ENCODE measurements at places on chromosomes 13 and 19. TPM values are rescaled to one million over a fixed set of nuclear protein-coding genes. Genes with fewer than 3 reads are reported as not detected.

DNA sequence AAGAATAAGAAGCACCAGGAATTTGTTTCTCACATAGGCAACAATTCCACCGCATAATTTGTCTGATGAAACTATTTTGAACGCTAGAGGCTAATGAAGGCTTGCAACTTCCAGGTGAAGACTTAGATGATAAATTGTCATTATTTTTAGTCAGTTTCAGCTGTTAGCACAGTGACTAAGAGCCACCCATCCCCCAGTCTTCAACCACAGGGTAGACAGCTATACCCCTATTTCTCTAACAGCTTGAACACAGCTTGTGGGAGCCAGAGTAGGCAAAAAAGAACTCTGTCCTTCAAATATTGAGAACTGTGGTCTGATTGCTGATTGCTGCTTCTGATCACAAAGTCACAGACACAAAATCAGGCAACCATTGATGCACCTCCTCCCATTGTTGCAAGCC, 1124.8 kb upstream of the PRR20A start:
- DNase-seq = no peak

DNA sequence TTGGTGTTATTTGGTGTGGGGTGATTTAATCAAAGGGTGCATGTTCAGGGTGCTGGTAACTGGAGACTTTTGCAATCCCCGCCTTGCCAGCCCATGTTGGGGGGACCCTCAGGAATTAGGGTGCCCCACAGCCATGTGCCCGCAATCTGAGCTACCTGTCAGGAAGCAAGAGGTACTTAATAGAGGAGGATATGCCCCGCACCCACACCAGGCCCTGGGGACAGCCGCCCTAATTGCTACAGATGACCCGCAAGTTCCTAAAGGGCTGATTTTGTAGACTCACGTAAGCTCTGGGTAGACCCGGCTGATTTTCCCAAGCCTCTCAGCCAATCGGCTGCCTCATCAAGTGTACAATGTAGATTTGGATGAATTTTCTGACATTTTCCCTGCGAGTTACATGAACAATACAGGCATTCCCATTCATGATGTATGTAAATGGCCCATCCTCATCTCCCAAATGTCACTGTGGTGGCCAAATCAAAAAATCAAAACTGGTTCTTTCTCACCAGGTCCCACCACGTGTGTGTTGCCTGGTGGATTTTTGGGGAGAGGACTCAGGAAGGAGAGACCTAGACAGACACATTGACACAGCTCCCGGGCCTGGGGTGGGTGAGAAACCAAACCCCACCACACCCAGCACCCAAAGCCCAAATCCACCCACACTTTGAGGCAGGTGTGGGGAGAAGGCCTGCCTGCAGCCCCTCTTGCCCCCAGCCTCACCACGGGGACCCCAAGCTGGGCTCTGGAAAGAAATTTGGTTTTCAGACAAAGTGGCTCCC, 119.2 kb upstream of the SPACA7 start:
- DNase-seq = no peak

GRCh38 chr19:10270616-10271394, at the start of gene ICAM1:
Gene ICAM1 (plus strand): TSS chr19:10271120. CDS start chr19:10271160, 40 bp downstream.
- DNase-seq = no peak

DNA sequence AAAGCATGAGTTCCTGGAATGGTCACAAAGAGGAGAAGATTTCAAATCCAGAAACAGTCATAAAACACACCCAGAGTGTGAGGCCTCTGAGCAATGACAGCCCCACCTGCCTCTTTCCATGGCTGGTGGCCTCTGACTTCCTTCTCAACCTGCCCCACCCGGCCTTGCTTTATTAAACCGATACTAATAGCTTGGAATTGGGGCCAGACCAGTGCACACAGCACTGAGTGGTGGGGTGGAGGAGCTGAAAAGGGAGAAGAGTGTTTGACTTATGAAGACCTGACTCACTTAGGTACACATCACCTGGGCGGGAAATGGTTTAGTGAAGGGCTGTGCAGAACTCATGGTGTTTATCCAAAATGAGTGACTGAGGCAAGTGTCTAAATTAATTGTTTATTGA, 20.7 kb upstream of the CEACAM6 start:
- no peak for DNase-seq

NXNL1 gene
- not detected for polyA plus RNA-seq
